ENCODE measurements at places on chromosomes 7 and 10.

DNA sequence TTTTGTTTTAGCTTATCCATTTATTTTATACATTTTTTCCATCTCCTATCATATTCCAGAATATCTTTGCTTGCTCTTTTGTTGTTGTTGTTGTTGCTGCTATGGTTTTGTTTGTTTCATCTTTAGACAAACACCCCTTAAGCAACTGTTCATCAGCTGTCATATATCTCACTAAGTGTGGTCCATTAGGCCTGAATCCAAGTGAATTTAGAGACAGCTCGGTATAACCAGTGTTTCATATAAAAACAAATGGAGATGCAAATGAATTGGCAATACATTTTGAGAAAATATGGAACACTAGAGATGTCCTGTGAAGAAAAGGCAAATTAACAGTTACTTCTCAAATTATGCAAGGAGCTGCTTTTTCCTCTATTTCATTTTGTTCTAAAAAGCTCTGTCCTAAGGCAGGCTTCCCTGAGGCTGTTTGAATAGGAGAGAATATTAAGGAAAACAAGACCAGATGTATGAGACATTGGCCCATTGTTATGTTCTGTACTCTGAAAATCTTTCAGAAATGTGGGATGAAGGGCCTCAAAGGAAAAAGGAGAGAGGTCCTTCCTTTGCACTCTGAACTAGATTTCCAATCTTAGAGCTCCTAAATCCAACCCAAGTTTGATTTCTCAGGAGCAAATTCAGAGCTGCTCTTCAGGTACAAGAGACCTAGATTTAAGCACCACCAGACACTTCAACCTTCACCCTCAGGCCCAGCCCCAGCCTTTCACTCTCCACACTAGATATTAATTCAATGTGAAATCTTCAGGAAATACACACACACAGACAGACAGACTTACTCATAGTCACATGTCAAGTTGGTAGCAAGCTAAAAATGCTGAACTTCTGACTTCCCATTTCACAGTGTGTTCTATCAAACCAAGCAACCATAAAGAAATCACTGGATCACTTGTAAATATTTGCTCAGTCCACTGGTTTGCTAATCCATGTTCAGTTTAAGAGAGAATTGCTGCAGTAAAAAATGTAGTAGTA is 5.4 kb downstream of the TFEC start:
- DNase-seq: peak; percentile 41

GRCh38 chr7:66070222-66070621 is 5.4 kb upstream of the ASL start:
- peak; percentile 15 for DNase-seq

DNA sequence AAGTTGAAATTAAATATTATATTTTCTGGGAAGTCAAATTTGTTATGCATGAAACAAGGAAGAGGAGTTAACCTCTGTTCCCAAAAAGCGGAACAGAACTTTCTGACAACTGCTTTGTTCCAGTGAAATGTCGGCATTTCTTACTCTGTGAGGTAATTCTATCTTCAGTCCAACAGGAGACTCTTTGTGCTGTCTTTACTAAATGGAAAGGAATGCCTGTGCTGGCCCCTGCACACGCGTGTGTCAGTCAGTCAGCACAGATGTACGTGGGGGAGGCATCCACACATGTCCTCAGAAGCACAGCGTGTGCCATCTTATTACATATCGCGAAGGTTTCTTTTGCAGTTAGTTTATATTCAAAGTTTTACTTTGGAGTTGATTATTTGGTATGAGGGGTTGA is 37.5 kb downstream of the NET1 start:
- DNase-seq: peak; percentile 84

DNA sequence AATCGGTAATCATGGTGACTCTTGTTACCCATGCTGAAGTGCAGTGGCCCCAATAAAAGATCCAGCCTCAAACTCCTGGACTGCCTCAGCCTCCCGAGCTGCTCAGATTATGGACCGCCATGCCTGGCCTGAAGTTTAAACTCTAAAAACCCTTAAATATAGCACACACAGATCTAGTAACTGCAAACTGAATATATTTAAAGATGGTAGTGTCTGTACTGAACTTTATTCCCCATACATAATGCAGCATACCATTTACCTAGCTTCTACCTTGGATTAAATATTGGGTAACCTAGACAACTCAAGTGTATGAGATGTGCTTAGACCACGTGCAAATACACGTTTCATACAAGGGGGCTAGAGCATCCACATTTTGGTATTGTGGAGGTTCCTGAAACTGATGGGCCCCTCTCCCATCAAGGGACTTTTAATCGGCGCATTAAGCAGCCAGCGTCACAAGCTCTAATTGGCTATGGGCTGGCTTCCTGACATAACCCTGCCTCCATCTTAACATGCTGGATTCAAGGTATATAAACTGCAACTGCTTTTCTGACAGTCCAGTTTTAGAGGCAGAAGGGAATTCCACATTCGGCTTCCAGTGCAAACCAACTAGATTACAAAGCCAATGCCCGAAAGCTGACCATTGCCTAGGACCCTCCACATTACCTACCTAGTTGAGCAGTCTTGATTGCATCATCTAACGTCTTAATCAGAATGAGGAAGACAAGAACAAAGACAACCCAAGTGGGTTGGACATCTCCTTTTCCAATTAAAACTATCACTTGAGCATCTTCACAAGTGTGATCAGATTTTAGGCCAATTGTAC is 13.0 kb downstream of the HNRNPA2B1 start:
- no peak for DNase-seq

DNA sequence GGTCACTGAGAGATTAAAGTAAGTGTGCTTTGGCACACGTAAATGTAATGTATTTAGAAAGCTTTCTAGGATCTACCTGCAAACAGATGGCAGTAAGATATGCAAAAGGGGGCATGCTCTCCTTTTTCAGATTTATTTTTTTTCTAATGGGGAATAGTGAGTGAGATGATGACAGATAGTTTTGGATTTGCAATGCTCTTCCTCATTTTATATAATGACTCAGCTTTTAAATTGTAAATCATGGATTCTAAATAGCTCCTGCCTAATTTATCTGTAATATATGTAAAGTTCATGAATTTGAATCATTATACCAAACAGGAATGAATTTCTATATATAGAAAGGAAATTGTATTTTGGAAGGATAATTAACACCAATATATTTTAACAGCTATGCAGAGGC is 961.6 kb upstream of the LRRTM3 start:
- no peak for DNase-seq

DNA sequence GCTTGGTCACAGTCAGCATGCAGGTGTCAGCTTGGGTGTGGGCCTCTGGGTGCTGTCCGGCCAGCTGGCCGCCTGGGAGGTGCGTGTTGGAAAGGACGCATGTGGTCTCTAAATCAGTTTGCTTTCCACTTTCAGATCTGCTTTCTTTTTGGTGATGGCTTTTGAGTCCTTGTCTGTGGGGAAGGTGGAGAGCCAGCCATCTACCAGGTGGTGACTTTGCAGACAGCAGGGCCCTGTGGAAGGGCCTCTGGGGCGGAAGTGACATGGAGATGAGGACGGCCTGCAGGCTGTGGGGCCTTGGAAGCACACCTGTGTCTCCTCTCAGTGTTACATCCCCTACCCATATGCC is 59.4 kb downstream of the WDR37 start:
- DNase-seq: no peak

- DNase-seq: no peak
Observed at GRCh38 chr10:11949152-11949551, 93.5 kb downstream of the UPF2 start.

DNA sequence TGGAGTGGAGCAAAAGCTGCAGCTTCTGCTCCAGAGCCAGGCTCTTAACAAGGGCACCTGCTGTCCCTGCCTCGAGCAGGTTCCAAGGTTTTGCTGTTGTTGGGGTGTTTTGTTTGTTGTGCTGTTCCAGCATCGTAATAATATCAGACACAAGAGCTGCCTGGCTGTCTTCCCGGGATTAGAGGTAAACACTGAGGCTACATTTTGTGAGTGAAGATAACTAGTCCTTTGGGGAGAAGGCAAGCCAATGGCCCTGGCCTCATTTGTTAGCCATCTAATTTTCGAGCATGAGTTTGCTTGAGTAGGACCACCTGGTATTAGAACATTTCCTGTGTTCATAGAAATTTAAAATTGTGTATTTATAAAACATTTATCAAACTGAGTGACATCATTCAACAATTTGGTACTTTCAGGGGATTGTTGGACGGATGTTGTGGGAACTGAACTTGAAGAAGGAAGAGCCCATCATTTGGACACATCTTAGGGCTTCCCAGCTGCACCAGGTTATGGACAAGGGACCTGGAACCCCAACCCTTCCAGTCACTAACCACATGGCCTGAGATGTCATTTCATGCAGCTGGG is 555.0 kb downstream of the TNS3 start:
- no peak for DNase-seq

- no peak for DNase-seq
Observed at GRCh38 chr10:125062914-125063230, 97.5 kb downstream of the CTBP2 start.

DNA sequence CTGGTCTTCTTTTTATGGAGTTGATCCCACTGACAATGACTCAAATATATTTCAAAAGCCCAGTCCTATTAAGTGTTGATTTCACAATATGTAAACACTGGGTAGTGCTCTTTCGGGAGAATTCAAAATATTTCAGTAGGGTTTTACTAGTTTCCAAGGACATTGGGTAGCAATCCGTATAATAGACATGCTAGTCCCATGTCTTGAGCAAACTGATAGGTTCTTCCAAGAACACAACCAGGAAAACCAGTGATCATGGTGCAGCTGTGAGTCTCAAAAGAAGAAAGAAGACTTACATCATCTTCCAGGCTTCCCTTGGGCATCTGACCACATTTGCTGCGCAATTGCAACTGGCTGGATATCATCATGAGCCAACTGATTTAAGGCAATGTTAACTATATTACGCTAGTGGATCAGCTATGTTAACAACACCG is 59.3 kb upstream of the APBB1IP start:
- peak; percentile 83 for DNase-seq

DNA sequence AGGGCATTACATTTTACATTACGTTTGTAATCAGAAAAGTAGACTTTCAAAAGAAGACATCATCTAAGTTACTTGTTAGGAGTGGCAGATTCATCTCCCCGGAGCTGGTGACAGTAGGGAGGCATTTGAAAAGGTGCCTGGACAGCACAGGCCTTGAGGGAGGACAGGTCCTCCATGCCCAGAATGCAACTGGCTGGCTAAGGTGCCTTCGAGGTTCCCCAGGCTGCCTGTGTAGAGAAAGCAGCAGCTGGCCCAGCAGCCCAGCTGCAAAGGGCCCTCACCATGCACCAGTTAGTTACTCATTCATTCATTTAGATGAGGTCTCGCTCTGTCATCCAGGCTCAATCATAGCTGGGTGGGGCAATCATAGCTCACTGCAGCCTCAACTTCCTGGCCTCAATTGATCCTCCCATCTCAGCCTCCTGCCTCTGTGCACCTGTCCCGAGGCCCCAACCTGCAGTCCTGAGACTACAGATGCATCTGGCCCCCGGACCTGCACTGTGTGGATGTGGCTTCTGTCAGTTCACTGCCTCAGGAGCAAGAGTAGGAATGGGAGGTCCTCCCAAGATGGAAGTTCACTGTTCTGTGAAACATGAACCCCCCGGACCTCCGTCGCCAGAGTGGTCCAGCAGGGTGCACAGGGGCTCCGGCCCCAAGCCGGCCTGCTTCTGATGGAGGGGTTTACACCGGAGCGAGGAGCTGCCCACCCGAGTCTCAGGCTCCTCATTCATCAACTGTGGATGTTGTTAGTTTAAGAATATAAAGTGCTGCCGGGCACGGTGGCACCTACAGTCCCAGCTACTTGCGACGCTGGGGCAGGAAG is 36.6 kb downstream of the PRKAG2 start:
- no peak for DNase-seq

DNA sequence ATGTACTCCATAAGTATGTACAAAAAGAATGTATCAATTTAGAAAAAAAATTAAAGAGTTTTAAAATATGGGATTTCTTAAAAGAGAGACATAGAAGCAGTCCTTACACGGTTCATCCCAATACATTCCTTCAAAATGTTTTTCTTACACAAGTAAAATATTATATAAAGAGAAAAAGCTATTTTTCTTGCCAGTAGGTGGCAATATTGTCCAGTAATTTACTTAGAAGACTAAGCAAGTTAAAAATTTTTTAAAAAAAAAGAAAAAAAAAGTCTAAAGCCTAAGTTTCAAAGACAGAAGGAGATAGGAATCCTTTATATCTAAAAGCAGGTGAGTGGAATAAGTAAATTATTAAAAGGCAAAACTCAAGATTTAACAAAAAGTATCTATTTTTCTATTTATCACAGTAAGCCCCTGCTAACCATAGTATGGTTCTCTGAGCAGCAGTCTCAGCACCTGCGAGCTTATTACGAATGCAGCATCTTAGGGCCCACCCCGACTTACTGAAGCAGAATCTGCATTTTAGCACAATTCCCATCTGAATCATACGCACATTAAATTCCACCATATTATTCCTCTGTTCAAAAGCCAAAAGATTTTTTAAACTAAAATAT is 240.6 kb downstream of the DGKI start:
- DNase-seq: peak; percentile 71

DNA sequence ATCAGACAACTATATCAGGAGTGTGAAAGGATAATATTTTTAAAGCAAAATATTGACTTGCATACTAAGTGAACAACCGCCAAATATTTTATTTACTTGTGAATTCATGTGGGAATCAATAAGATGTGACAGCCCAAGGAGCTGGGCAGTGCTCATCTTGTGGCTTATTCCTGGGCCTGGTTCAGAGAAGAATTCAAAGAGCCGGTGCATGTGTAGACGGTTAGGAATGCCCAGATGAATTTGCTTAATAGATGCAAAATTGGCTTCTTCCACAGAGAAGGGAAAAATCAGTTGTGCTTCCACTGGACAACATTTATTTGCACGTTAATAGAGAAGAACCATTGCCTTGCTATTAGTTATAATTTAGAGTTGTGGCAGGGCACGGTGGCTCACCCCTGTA is 4.4 kb downstream of the MYL7 start:
- DNase-seq: no peak

- no peak for DNase-seq
Observed at GRCh38 chr7:103799298-103799697, 190.2 kb downstream of the RELN start.

DNA sequence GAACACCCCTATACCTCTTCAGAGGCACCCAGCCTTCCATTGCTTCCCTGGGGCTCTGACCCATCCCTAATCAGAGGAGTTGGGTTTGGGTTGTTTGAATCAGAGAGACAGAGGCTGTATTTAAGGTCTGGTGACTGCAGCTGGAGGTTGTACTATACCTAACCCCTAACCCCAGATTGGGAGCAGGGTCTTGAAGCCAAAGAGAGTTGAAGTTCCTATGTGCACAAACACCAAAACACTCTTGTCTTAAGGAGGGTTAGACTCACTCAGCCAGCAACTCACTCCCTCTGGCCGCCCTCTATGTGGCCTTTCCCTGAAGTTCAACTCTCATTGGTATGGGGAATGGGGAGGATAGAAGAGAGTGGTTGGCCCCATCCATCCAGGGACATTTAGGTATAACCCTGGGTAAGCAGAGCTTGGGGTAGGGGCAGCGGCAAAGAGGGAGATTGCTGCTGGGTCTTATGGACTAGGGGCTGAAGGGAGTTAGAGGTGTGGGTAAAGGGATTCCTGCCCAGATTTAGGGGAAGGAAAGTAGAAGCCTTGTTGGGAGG is 80.0 kb downstream of the PAX2 start:
- DNase-seq: no peak

Measured in fibroblast of mammary gland (primary cell).